ENCODE measurements at places on chromosomes 5 and 9. TPM values are rescaled to one million over a fixed set of nuclear protein-coding genes. Genes with fewer than 3 reads are reported as not detected.

GRCh38 chr5:126383776-126384175 is 39.4 kb upstream of the GRAMD2B start:
- no peak for DNase-seq

GRCh38 chr5:121692158-121692557 is 159.5 kb upstream of the FTMT start:
- DNase-seq, result no peak

The QRFP gene
- not detected for total RNA-seq

GRCh38 chr5:146805081-146805480 is 73.5 kb downstream of the PPP2R2B start:
- no peak for DNase-seq

DNA sequence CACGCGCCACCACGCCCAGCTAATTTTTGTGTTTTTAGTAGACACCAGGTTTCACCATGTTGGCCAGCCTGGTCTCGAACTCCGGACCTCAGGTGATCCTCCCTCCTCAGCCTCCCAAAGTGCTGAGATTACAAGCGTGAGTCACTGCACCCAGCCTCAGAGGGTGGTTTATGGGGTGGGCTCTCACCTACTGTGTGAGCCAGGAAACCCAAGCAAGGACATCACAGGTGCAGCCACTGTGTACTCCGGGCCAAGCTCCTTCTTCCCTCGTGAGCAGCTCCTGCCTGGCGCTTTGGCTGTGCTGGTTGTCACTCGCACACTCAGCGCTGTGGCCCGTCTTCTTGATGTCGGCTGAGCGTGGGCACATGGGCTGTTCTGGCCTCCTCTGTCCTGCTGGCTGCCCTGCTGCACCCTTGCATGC is 70.1 kb downstream of the WNK2 start:
- DNase-seq, result no peak

- no peak for DNase-seq
Observed at GRCh38 chr5:143318833-143319232, 84.7 kb downstream of the NR3C1 start.

DNA sequence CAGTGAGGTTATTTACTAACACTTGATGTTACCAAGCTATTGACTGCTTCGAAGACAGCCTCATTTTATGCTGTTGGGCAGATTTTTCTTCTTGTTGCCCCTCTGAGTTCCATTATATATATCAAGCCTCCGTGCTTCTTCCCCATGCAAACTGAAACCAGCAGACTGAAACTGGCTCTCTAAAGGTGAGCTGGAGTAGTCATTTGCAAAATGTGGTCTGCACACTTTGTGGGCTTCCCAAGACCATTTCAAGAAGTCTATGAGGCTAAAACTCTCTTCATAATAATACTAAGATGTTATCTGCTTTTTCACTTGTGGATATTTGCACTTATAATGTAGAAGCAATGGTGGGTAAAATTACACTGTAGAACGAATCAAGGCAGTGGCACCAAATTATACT is 13.9 kb downstream of the SLC36A1 start:
- no peak for DNase-seq

The PCDHB14 gene
- 9.4 TPM for total RNA-seq

- DNase-seq, result no peak
Observed at GRCh38 chr5:14732991-14733390, 68.5 kb downstream of the OTULIN start.

GRCh38 chr5:139105621-139106071 is 92.5 kb downstream of the SIL1 start:
- DNase-seq, result no peak

- no peak for DNase-seq
Observed at GRCh38 chr9:121950441-121950840, 142.7 kb downstream of the TTLL11 start.

The CER1 gene
- not detected for total RNA-seq

DNA sequence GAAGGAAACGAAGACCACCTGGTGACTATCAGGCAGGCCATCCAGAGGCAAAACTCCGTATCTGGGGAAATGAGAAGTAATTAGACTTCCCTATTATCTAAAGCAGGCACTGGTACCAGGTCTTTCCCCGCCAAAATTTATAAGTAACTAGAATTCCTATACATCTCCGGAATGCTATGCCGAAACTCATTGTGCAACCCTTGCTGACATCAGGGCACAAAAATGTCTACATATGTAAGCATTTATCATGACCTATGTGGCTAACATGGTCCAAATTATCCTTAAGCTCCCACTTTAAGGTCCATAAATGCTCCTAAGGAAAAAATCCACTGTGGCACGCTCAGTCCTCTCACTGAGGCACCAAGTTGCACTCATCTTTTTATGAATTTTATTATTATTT is 17.8 kb downstream of the ACTL7B start:
- DNase-seq, result no peak

The HSD17B3 gene
- 3.2 TPM for total RNA-seq

The SH3RF2 gene
- 106 TPM for total RNA-seq

- DNase-seq, result no peak
Observed at GRCh38 chr9:77827104-77827784, 179.1 kb upstream of the GNA14 start.

GRCh38 chr5:79193643-79194042 is 42.3 kb upstream of the JMY start:
- peak; percentile 25 for DNase-seq

The FABP6 gene
- not detected for total RNA-seq

DNA sequence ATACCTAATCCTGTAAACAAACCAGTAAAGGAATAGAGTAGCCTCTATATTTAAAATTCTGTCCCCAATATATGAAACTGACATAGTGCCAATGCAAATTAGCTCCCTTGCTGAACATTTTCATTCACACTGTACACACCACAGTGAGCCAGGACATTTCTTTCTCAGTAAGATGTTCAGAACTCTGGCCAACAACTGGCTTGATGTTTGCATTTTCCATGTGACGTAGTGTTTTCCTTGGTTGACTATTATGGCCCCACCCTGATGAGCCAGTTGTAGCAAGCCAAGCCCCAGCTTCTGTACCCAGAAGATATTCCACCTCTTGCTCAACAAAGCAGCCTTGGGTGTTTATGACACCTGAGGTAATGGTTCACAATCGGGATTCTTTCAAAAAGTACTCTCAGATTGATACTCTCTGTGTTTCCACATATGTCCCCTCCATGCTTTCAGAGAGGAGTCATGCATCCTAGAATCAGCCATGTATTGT is 17.7 kb upstream of the ANXA1 start:
- peak; percentile 45 for DNase-seq

DNA sequence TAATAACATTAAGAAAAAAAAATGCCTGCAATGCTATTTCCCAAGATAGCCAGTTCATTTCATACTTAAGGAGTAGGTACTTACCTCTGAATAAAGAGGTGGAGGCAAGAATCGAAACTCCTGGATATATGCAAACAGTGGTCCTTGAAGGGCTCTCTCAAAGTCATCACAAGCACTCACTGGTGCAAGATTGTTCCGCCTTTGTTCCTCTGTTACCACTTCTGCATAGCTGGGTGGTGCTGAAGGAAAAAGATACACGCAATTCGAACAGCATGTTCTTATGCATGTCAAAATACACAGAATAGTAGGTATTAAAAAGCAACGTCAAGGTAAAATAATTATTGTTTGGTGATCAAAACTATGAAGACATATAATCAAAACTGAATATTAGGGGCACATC is 9.5 kb downstream of the ARRDC3 start:
- no peak for DNase-seq

The GRXCR2 gene
- total RNA-seq, result not detected

DNA sequence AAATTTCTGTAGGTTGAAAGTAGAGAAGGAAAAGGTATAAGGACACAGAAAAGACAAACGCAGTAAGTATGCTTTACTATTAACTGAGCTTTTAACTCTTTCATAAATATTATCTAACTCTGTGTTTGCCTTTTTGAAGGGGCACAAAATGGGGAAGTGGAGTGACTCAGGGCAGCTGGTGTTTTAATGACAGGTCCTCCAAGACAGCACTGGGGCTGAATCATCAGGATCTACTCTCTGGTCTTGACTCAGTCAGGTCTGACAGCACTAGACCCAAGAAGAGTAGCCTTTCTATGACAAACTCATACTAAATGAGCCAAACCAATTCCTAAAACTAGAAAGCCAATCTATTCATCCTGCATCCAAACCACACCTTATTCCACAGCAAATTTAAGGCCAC is 102.2 kb downstream of the APTX start:
- no peak for DNase-seq

GRCh38 chr5:168874713-168875380 is 295.7 kb upstream of the PANK3 start:
- no peak for DNase-seq

DNA sequence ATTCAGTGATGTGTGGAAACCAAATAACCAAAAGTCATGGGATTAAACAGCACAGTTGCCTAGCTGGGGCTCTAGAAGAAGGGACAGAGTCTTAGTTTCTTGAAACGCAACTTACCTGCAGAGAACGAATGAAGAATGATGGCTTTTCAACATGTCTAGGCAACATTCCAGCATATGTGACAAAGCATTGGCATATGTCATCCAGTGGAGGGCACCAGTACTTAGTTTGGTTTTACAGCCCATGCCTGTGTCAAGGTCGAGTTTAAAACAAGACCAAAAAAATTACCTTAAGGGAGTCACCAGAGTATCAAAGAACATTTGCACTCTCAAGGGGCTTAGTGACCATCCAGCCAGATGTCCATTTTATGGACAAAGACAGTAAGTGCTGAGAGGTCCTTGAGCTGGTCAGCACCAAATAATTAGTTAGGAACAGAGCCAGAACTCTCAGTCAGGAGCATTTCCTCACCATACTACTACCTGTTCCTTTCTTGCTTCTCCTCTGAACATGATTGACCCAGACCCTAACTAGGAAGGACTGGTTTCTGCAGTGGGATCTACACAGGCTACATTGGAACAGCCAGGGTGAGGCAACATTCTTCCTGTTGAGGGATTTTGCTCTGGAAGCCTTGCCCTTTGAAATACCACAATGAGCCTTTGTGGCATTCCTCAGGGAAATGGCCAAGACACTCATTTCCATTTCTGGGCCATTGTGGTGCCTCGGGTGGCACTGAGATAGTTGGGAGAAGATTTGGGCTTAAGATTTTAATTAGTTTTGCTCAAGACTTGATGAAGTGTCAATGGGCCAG is 75.4 kb upstream of the ANKH start:
- no peak for DNase-seq

- DNase-seq, result no peak
Observed at GRCh38 chr9:128254362-128254761, 21.4 kb downstream of the GOLGA2 start.

GRCh38 chr5:8481007-8481406 is 612.1 kb downstream of the MTRR start:
- DNase-seq, result no peak

The ENTPD2 gene
- 41.1 TPM for total RNA-seq

- DNase-seq, result no peak
Observed at GRCh38 chr9:89640361-89640760, 35.5 kb downstream of the GADD45G start.

The GRPEL2 gene
- total RNA-seq, result 15.9 TPM

- peak; percentile 8 for DNase-seq
Observed at GRCh38 chr9:98570663-98571440, 137.9 kb downstream of the GABBR2 start.

DNA sequence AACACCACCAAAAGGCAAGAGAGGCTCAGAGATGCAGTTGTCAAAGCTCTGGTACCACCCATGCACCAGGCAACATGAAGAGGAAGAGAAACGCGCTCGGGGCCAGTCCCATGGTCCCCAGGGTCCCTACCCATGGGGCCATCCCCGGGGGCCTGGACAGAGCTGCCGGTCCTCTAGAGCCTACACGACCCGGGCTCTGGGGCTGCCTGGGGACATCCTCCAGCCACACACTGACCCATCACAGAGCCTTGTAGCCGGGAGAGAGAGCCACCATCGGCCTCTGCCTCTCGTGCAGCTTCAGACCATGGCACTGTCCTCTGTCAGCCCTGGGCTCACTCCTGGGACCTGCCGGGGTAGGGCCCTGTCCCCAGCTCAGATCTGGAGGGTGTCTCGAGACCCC is 23.7 kb downstream of the VAV2 start:
- DNase-seq, result no peak

DNA sequence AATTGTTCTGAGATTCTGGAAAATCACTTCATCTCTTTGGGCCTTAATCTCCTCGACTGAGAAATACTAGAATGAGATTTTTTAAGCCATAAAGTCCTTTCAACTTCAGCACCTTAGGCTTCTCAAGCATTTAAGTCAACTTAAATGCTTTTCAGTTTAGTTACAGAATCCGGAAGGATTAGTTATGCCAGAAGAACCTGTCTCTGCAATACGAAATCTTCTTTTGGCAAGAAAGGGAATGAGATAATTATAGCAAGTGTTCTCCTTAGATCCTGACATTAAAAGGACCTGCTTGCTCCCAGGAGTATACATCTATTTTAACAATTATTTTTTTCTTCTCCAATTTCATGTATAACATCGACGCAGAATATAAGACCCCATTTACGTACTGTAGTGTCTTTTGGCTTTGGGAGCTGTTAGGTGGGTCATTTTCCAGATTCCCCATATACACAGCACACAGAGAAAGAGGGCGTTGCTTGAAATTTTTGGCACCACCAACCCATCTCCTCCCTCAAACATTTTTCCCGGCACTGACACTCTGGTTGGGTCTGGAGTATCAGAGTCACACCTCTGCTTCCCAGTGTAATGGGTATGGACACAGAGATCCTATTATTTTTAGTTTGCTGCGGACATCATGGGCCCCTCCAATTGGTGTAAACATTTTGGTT is 43.6 kb upstream of the CLINT1 start:
- DNase-seq, result no peak
